Temporal lobe (tissue), 4 donors: ENCODE measurements at places on chromosomes 2 and 18. TPM values are rescaled to one million over a fixed set of nuclear protein-coding genes. Genes with fewer than 3 reads are reported as not detected.

The SLC66A2 gene
- total RNA-seq = 19.7 TPM

The C2orf78 gene
- not detected for total RNA-seq

The FHL2 gene
- 2.2 TPM for total RNA-seq

The TLX2 gene
- total RNA-seq = not detected

The RAX gene
- total RNA-seq = not detected

The KCNG2 gene
- total RNA-seq = 0.25 TPM

The PUS10 gene
- 4.2 TPM for total RNA-seq

The MFSD2B gene
- 0.98 TPM for total RNA-seq
